ENCODE measurements at places on chromosomes 7 and 10.

- no peak for DNase-seq
Measured at GRCh38 chr7:93883078-93883916, 7.3 kb downstream of the TFPI2 start.

DNA sequence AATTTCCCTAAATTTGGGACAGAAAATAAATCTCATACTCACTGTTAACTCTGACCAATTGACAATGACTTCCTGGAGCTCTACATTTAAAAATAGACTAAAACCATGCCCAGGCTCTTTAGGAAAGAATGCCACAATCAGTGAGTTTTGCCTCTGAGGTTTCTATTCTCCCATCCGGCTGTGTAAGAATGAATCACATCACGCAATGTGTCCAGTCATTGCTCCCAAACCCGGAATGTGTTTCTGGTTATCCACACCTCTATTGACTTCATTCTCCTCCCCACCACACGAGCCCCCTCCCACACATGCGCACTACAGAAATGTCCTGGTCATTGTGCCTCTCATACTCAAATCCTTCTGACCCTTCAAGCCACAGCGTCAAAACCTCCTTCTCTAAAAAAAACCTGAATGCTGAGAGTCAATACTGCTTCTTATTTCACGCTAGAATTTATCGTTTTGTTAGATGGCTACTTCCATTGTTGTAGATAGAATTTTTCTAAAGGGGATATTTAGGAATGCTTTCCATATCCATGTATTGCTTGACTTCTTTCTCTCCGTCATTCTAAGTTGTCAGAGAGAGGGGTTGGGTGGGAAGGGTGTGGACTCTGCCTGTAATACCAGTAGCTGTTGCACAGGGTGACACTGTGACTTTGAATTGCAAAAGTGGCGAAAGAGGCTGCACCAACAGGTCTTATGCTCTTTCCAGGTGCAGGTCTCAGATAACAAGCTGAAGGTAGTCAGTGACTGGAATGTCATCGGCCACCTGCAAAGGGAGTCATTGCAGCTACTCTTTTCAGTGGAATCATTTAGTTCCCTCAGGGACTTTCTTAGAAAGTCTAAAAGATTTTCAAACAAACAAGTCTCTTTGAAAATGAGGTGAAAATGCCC lies 356.6 kb downstream of the PAXIP1 start:
- no peak for DNase-seq

GRCh38 chr10:34102893-34103506 lies 712.1 kb downstream of the PARD3 start:
- no peak for DNase-seq

- DNase-seq = no peak
Measured at GRCh38 chr7:55508221-55509011, 63.9 kb downstream of the VOPP1 start.

GRCh38 chr10:6162589-6163356 lies 40.0 kb upstream of the PFKFB3 start:
- no peak for DNase-seq

GRCh38 chr10:108412323-108412722 lies 1247.8 kb upstream of the SORCS1 start:
- DNase-seq = no peak

Measured in SK-N-DZ (cell line).